ENCODE measurements at places on chromosomes 1 and 21.
A peak's percentile ranks its signal among the peaks of the same experiment; 100 is the strongest.

- no peak for DNase-seq
Measured at GRCh38 chr1:208919371-208919770, 664.1 kb upstream of the CAMK1G start.

GRCh38 chr21:44958471-44959191 is 18.8 kb downstream of the SLX9 start:
- DNase-seq: no peak

DNA sequence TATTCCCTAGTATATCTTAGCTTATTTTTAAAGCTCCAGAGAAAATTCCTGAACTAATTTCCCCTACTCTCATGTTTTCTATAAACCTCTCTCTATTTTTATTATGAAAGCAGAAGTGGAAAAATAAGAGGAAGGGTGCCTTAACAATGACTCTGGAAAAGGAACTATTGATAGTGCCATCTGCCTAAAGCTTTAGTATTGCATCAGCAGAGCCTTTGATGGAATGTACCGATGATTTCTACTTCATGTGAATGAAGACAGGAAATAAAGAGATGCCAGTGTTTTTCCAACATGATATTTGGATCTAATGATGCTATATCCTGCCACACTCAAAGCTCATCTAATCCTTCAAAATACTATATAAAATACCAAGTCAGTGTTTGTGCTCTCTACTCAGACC is 35.1 kb downstream of the TNFSF18 start:
- DNase-seq: no peak

- no peak for DNase-seq
Measured at GRCh38 chr1:10755970-10756521, 40.4 kb downstream of the CASZ1 start.

DNA sequence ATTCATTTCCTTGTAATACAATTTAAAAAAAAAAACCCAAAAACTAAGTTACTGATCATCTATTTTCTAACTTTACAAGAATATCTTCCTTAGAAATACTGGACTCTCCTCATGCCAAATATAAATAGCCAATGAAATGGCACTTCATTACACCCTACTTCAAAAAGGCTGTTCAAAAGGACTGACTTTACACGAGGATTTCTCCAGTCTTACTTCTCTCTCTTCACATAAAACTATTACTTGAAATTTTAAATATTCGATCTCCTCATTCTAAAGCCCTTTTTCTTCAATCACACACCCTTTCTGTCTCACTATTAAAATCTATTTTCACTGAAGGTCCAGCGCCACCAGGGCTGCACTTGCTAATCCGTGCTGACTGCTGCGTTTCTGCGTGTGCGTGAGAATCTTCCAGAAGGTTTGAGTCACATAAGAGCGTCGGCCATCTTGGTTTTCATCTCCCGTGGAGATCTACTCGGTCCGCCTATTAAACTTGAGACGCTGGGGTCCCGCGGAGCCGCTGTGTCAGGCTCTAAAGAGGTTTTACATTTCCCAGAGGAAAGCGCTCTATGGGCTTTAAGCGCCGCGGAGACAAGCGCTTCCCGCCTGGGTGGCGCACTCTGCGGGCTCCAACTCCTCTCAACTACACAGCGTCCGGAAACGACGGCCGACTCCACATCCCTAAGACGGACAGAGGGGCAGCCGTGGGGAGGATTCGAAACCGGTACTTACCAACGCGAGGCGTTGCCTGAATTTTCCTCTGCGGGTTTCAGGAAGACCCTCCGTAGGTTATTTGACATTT is 631 bp downstream of the LRIF1 start:
- DNase-seq: peak; percentile 49

DNA sequence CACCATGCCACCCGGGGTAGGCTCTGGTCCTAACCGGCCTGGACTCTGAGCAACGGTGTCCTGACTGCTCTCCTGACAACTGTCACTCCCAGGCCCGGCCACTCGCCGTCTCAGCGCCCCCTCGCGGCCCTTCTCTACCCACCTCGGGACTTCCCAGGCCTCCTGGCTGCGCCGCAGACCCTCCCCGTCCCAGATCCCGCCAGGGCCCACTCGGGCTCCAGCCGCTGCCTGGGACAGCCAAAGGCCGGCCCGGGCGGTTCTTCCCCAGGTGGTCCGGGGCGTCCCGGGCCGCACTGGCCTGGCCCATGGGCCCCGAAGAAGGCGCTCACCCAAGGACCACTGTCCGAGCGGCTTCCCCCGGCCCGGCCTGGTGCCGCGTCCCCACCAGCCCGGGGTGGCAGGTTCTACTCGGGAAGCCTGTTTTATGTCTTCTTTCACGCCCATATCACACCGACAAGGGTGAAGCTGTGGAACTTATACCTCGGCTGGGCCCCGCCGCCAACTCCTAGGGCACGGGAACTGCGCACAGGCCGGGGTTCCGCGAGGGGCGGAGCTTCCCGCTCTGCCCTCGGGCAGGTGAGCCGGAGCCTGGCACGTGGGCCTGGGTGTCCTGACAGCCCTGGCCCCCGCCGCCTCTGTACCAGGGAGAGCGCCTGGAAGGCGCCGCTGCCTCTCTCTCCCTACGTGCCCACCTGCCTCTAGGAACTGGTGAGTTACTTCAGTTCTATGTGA is 138.3 kb downstream of the TTLL7 start:
- no peak for DNase-seq

DNA sequence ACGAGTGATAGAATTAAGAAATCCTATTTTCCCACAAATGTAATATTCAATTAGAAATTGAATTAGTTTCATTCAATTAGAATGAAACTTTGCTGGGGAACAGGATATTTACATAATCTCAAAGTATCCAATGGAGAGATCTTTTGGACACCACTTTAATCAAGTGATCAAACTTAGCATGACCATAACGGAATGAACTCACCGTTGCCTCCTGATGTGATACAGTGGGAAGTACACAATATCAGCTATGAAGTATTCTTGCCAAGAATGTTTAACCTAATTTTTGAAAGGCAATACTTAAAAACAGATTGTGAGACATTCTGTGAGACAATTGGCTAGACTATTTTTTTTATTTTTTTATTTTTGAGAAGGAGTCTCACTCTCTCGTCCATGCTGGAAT is 16.6 kb downstream of the CDKN2C start:
- DNase-seq: no peak

GRCh38 chr1:201468844-201469644 is at the start of gene PHLDA3:
PHLDA3 (minus strand) TSS chr1:201469188; CDS start chr1:201468786, 402 bp downstream.
- peak; percentile 28 for DNase-seq

GRCh38 chr1:205610036-205610435 is 21.8 kb downstream of the ELK4 start:
- no peak for DNase-seq

DNA sequence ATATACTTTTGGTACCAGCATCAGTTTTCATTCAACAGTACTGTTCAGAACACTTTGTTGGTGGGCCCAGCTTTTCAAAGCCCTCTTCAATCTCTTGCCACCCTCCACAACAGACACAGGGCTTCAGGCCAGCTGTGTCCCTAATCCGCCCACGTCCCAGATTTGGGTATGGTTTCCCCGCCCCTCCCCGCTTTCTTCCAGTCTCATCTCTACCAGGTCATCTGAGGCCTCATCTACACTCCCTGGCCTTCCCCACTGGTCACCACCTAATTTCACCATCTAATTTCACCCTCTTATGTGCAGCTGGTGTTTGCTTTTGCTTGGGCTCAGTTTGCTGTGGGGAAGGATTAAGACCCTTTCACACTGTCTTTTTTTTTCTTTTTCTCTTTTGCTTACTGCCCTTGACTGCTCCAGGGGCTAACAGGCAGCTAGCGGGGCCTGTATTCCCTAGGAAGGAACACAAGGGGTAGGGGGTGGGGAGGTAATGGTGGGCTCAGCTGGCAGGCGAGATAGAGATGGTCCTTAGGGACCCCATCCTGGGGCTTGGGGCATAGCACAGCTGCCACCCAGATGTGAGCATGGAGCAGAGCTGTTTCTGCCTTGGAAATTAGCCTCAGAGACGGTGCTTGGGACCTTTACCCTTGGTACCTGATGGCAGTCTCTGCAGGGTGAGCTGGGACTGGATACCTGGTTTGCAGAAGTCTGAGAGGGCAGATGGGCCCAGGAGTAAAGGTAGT is 3.8 kb upstream of the EPB41 start:
- no peak for DNase-seq

DNA sequence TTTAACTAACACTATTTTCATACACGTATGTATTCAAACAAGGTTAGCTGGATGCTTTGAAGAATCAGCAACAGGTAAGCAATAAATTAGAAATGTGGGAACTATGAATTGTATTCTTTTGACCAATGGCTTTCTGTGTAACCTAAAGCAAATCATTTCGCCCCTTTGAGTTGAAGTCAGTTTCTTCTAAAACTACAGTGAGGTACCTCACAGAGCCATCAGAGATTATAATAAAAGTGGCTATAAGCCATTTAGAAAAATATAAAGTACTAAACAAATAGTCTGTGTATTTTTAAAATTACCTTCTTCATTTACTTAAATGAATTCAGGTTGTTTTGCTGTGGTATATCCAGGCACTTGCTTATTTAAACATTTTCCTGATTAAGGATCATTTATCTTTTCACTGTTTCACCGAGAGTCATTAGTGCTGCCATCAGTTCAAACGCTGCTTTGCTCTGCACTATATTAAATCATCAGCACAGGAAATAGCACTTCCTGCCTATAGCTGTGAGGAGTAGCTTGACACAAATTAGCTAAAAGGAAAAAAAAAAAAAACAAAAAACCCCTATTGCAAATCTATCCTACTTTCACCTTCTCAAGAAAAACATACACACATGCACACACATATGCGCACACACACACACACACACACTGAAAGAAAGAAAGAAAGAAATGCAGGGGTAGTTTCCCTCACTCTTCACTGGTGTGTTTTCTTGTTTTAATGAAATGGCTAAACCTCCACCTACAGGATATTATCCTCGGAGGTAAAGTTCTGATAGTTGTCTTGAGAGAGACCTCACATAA is 39.8 kb upstream of the C1orf105 start:
- DNase-seq: no peak

- DNase-seq: no peak
Measured at GRCh38 chr1:231950331-231951128, 323.9 kb downstream of the DISC1 start.

DNA sequence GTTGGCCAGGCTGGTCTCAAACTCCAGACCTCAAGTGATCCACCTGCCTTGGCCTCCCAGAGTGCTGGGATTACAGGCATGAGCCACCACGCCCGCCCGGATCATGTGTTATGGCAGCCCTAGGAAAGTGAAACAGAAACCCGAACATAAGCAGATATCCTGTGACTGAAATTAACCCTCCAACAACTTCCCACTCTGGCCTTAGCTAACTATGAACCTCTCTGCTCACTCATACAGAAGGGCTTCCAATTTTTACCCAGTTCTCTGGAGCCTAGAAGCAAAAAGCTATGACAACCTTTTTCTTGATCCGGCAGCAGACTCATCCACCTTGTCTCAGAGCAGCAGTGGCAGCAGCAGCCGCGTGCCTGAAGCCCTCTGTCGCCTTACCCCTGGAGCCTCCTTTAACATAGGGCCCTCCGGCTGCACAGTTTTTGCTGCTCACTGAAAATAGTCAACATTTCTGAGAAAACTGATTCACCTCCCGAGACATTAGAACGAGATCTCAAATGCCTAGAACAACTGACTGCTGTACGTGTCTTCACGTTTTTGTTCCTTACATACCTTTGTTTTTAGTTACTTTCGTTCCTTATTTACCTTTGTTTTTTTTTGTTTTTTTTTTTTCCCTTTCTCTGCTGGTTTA is 9.3 kb downstream of the CBR1 start:
- DNase-seq: no peak

DNA sequence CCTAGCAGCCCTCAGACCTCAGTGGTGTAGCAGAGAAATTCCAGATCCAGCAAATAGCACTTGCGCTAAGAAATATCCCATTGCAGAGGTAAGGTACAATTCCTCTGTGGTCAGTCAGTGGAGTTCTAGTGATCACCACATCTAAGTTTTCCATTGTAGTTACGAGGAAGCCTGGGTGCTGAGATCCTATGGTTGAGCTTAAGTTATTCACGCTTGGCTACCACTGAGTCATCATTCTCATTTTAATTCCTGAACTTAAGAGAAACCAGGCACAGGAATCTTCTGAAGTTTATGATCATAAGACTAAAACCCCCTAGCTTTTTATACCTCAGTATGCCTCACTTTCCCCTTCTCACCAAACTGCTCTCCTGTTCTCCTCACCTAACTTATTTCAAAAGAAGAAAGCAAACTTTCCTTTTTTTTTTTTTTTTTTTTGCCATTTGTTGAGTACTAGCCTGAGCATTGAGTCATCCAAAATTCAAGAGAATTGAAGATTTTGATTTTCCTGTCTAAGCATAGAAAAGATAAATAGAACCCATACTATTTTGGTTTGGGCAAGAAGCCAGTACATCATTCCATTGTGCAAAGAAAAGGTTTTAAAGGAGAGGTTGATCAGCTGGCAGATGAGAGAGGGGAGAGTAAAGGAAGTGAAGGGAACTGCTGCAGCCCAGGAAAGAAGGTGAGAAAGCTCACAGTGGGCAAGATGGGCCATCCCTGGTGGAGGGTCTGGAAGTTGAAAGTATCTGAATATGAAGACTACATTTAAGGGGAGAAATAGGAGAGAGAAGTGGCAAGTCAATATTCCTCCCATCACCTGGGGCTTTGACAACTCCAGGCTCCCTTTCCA is 39.9 kb downstream of the SERBP1 start:
- DNase-seq: no peak

DNA sequence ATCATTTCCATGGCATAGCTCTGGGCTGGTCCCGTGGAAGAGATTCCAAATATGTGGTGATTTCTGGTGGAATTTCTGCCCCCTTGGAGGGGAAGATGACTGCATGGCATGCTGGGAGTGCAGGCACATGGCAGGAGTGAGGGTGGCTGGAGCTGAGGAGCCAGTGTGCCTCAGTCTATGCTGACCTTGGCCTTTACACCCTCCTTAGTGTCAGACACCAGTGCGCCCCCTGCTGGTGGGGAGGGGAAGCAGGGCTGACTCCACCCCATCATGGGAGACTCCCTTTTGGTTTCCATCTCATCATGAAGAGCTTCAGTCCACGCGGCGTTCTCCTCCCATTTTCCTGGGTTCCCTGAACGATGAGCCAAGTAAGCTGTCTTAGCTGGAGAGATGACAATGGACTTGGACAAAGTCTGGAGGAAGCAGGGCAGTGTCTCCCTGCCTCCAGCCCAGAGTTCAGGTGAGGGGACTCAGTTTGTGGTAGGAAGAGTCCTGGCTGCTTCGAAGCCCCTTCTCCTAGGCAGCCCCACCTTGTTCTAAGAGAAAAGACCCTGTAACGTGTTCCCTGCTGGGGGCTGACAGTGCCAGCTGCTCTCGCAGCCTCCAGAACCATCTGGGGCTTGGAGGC is 10.3 kb downstream of the ALX3 start:
- no peak for DNase-seq

- no peak for DNase-seq
Measured at GRCh38 chr1:151145304-151146071, 943 bp downstream of the SEMA6C start.

DNA sequence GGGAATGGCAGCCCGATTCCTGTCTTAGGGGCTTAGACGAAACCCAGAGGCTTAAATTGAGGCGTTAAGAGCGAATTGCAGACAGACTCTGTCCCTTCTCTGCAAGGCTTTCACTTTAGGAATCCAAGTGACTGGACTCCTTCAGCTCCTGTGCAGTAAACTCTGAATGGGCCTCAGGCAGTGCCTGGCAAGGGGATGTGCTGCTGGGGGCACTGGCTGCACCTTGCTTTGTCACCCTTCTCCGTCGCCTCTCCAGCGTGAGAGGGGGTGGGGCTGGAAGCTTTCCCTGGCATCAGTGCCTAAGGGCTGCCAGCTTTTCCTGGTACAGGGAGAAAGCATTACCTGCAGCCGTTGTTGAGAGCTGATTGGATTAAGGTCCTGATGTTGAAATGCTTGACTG is 39.9 kb upstream of the NFASC start:
- no peak for DNase-seq

- peak; percentile 43 for DNase-seq
Measured at GRCh38 chr1:157090196-157090647, 9.4 kb downstream of the ETV3L start.

All from NCI-H446 treated with DMSO at 0.1 percent for 48 hours (cell line).